KBM-7 (cell line): ENCODE measurements at places on chromosomes 11 and 22.
A peak's percentile ranks its signal among the peaks of the same experiment; 100 is the strongest.

- DNase-seq, result no peak
These were observed 520.8 kb downstream of the BRD1 start for GRCh38 chr22:49306632-49307480.

- DNase-seq, result no peak
These were observed 693 bp downstream of the NFAM1 start for GRCh38 chr22:42431401-42432019.

DNA sequence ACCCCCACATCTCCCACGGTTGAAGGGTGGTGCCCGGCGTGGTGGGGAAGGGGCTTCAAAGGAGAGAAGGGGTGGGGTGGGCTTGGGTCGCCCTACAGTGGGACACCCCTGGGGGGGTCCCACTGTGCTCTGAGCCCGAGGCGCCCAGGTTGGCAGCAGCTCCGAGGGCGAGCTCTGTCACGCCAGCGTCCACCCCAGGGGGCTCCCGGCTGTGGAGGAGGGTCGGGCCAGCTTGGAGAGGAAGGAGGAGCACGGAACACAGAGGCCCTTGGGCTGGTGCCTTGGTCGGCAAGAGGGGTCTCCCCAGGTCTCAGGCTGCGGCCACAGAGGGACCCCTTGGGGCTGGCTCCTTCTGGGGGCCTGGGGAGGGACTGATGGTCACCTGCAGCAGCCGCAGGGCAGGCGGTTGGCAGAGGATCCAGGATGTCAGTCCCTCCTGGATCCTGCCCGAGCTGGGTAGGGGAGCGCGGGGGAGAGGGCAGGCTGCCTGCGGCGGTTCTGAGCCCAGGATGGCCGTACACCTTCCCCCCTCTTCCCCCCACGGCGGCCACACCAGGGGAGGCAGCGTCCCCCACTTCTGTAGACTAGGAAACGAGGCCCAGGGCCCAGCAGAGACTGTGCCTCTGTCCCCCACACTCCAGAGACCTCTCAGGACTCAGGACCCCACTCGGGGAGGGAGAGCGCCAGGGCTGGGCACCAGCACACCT, 788 bp downstream of the MUC6 start:
- DNase-seq, result no peak

DNA sequence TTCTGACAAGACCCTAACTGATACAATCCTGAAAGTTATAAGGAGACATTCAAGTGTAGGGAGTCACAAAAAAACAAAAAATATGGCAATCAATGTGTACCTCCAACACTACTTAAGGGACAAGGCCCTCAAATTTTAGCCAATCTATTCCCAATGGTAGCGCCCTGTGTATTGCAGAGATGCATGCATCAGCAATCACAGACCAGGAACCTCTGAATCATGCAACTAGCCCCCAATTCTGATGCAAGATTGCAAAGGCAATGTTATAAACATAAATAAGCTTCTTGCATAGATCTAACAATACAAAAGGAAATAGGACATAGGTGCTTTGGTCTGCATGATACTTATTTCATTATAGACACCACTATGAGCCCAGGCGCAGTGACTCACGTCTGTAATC, 29.7 kb upstream of the SIK2 start:
- DNase-seq, result no peak

DNA sequence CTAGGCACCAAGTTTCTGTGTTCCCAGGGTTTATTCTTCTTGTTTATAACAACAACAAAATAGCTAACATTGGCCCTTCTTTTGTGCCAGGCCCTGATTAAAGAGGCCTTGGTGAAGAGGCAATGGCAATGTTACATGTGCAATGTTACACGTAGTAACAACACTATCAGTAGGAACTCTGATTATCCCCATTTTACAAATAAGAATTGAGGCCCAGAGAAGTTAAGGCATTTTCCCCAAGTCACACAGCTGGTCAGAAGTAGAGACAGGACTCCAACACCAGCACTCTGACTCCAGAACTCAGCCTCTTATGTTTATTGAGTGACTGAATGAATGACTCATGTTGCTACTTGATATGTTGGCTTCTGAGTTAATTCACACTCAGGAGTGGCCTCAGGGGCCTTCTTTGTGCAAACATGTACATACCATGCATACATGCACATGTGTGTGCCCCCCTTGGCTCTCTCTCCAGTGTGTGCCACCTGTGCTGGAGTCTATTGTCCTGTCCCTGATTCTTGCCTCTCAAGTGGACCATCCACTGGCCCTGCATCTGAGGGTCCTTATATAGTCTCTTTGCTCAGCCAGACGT, 98.4 kb downstream of the TP53I11 start:
- no peak for DNase-seq

DNA sequence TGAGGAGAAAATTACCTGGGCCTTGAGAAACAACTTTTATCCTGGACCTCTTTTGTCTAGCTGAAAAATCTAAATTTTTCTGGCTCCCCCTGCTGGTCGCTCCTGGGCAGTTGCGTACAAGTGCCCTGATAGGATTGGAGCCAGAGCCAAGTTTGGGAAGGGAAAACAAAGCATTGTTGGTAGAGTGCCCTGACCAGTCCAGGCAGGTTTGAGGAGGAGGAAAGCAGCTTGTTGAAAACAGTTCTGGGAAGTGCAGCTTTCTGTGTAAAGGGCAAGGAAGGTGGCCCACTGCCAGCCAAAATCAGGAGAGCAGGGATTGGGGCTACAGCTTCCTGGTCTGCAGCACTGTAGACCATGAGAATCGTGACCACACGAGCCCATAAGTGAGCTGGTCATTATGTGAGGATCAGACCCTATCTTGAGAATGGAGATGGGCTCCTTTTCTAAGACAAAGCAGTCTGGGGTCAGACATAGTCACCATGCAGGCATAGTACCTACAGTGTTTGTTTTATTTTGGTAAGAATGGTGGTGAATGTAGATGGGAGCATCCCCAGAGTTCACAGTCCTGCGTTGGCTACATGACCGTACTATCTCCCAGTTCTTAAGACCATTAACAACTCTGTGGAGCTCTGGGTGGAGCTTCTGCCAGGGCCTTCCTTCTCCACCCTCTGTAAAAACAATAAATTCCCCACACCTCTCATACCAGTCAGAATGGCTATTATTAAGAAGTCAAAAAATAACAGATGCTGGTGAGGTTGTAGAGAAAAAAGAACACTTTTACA, 21.3 kb upstream of the PIK3IP1 start:
- peak; percentile 62 for DNase-seq

- no peak for DNase-seq
These were observed 34.8 kb upstream of the SHISAL1 start for GRCh38 chr22:44347549-44347948.

DNA sequence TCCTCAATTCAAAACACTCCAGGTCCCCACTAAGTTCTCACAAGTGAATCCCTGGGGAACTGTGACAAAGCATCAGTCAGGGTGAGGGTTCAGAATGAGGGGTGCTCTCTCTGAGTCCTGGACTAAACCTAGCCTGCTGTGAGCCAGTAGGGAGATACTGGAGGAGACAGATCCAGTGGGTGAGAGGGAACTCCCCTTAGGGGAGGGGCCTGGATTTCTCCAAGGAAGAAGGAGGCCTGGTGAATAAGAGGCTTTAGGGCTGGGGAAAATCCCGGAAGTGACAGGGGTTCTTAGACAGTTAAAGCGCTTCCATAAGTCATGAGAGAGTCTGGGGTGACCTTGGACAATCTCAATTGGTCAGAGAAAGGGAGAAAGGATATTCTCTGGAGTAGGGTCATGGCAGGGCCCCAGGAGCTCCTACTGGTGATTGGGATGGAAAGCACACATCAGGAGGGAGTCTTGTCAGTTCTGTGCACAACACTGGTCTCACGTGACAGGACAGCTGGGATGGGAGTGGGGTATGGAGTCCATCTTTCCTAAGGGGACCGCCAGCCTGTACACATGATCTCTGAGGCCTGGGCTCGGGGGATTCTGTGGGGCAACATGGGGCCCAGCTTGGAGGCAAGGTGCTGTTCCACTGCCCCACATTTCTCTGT, 1.5 kb downstream of the TBC1D10A start:
- no peak for DNase-seq
